ENCODE measurements at places on chromosomes 5 and 9.
A peak's percentile ranks its signal among the peaks of the same experiment; 100 is the strongest.

- DNase-seq: peak; percentile 55
These were observed 30.6 kb downstream of the SNX2 start for GRCh38 chr5:122805481-122805880.

DNA sequence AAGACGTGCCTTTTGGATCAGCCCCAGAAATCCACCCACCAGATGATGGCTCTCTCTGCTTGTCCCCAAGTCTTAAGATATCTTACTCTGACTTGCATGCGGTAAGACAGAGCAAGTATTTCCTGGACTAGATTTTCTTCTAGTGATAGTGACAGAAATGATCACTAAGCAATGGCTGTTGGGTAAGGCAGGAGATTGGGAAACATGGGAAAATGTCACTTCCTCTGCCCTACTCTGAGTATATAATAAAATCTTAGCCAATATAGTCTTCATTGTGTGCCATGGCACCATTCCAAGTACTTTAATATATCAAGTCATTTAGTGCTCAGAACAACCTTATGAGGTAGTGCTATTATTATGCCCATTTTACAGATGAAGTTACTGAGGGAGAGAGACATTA, 31.0 kb upstream of the GNA14 start:
- no peak for DNase-seq

DNA sequence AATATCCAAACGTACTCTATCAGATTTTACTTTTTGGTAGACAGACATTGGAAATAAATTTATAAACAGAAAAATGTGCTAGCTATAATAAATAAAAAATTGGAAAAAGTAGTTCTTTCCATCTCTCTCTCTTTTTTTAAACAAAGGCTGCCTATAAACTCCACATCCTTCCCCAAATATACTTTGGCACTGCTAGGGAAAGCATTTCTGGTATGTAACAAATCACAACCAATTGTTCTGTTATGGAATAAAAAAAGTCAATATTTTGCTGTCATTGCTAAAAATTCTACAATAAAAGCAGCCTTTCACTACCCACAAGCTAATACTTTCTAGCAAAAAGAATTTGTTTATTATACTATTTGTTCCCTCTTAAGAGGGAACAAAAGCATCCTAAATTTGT, 169.2 kb upstream of the TARS1 start:
- no peak for DNase-seq

GRCh38 chr5:163995206-163995605, 489.8 kb downstream of the MAT2B start:
- no peak for DNase-seq

DNA sequence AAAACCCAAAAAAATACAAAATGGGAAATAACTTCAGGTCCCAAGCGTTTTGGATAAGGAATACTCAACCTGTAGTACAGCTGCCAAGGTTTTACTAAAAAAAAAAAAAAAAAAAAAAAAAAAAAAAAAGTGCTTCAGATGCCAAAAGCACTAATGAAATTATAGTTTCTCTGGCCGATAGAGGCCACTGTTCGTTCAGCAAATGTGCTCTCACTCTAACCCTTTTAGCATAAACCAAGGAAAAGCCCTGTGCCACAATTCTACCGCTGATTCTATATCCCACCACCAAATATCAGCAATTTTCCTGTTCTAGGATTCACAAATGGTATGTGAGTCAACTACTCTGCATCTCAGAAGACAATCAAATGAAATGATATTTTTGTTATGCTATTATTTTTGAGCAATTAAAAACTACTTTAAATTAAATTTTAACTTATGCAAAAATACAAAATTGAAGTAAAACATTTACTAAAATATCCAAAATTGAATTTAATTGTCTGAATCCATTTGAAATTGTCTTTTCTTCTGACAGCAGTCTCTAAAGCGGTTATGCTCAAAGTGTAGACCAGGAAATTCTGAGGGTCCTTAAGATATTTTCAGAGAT, 79.8 kb downstream of the RICTOR start:
- DNase-seq: peak; percentile 59

- no peak for DNase-seq
These were observed 61.0 kb upstream of the C5orf58 start for GRCh38 chr5:170171811-170172210.

DNA sequence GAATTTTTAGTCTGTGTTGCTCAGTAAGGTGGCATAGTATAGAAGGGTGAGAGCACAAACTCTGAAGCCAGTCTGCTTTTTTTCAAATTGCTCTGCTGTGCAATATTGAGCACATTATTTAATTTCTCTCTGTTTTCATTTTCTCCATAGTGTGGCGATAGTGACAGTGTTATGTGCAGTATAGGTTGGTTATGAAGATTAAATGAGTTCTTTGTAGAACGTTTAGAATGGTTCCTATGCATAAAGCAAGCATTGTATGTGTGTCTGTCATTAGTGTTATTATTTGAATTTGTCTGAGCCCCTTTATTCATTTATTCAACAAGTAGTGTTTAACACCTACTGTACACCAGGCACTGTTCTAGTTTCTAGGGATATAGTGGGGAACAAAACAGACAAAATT, 9.2 kb downstream of the PRR16 start:
- no peak for DNase-seq
